Caki2 (cell line): ENCODE measurements at places on chromosomes 12 and 14. TPM values are rescaled to one million over a fixed set of nuclear protein-coding genes. Genes with fewer than 3 reads are reported as not detected.

DNA sequence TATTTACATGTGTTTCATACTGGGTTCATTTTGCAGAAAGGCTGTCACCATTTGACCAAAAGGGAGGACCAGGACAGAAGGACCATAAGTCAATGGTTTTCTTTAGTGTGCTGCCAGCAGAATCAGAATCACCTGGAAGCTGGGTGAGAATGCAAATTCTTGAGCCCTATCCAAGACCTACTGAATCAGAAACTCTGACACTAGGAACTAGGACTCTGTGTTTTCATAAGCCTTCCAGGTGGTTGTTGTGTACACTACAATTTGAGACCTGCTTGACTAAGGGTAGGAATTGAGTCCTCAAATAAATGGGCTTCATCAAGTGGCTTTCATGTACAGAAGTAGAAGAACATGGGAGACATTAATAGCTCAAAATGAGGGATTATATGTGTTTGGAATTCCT, 32.2 kb downstream of the PDE6H start:
- no peak for DNase-seq

The ESPL1 gene
- 24.6 and 36.2 TPM in 2 replicates for total RNA-seq

DNA sequence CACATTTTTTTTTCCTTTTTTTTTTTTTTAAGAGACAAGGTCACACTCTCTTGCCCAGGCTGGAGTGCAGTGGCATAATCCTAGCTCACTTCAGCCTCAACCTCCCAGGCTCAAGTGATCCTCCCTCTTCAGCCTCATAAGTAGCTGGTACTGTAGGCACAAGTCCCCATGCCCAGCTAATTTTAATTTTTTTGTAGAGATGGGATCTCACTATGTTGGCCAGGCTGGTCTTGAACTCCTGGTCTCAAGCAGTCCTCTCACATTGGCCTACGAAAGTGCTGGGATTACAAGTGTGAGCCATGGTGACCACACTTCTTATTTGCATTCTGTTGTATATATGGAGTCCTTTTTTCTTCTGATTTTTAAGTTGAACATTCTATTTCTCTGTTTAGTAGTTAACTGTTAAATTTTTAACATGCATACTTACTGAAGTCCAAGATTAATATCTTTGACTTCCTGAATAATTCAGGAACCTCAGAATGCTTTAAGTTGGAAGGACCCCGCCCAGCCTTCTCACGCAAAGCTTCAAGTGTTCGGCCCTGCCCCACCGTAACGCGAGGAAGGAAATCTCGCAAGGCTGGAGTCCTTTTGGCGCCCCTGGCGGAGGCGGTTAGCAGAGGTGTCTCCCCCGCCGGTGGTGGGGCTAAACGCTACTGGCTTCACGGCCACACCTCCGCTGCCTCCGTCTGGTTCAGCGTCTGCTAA, 21.6 kb downstream of the SPATS2 start:
- no peak for DNase-seq

DNA sequence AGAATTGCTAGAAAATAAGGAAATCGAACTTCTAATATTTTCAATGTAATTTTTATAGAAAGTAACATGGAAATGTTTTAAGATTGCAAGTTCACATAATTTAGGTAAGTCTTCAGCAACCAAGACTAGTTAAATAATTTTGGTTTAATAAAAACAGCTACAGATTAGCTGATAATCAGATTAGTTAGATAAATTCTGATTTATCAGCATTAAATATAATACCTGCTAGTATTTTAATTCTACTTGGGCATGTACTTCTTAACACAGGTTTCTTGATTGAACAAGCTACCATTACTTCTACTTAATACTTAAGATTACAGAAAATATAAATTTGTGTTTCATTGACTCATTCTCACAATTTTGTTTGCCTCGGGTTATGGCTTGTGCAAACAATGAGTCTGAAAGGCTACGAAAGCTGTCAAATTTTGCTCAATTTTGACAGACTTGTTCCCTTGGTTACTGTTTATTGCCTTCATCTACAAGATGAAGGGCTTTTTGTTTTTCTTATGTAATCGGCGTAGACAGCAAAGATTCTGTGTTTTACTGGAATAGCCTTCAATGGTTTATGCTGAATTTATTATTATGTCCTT, 116.1 kb upstream of the NUDT4 start:
- DNase-seq: no peak

GRCh38 chr14:67641902-67642749, 22.4 kb downstream of the ARG2 start:
- no peak for DNase-seq

- DNase-seq: peak; percentile 33
Observed at GRCh38 chr14:64788706-64789105, 84.5 kb downstream of the PLEKHG3 start.

The OR4Q2 gene
- not detected in 2 replicates for total RNA-seq

The AKT1 gene
- 126 and 177 TPM in 2 replicates for total RNA-seq

GRCh38 chr12:117093431-117093830, 5.8 kb downstream of the TESC start:
- no peak for DNase-seq

GRCh38 chr12:6547987-6548386, 7.9 kb downstream of the IFFO1 start:
- DNase-seq: peak; percentile 45

The FITM1 gene
- total RNA-seq: not detected in 2 replicates

The MANSC4 gene
- not detected in 2 replicates for total RNA-seq

GRCh38 chr14:39033371-39033770, 69.7 kb downstream of the SEC23A start:
- no peak for DNase-seq

DNA sequence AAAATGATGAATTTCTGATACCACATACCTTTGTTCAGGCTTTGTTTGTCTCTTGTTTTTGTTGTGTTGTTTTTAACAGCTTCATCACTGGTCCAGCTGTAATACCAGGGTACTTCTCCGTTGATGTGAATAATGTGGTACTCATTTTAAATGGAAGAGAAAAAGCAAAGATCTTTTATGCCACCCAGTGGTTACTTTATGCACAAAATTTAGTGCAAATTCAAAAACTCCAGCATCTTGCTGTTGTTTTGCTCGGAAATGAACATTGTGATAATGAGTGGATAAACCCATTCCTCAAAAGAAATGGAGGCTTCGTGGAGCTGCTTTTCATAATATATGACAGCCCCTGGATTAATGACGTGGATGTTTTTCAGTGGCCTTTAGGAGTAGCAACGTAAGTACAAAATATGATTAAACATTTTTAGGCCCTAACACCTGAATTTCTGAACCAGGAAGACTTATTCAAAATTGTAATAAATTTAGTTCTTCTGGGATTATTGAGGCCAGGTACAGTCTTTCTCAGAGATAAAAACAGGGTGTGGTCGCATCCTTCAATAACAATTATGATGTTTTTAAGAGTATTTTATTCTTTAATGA, 22.4 kb downstream of the RXYLT1 start:
- peak; percentile 38 for DNase-seq

GRCh38 chr12:49800421-49801140, 27.6 kb downstream of the NCKAP5L start:
- DNase-seq: no peak

The TAS2R31 gene
- 0.37 TPM in 1 of 2 replicates, not detected in the other for total RNA-seq

DNA sequence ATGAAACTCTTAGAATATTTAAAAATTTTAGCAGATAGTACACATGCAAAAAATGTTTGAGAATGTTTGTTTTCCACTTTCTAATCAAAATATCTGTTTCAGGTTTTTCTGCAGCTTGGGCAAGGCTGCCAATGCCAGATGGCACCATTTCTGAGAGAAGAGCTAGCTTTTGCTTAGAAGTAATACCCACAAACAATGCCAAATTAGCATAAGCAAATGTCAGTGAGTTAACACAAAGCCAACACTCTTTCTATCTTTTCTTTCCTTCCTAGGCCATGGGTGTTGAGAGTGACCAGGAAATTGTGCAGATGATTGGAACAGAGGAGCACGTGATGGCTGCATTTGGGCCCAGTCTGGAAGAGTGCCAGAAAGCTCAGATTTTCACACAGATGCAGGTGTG, 35.2 kb downstream of the POLR3B start:
- DNase-seq: no peak

GRCh38 chr12:22287776-22288621, 46.5 kb downstream of the ST8SIA1 start:
- no peak for DNase-seq

GRCh38 chr14:96705422-96706092, 91.6 kb upstream of the VRK1 start:
- DNase-seq: no peak

- no peak for DNase-seq
Observed at GRCh38 chr12:20805921-20806320, 4.6 kb upstream of the SLCO1B3 start.

DNA sequence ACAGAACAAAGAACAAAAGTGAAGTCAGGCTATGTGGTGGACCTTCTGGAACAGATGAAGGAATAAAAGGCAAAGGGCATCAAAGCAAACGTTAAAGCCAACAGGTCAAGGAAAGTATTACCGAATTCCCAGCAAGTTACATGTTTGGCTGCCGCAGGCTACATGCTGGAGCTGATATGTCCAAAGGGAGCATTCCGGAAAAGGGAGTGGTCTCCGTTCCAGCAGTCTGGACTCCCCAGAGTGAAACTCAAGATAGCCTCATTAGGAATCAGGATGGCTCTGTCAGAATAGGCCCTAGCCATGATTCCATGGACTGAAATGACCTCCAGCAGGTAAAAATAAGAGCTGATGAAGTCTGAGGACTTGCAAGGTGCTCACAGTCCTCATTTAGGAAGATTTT, 379.8 kb upstream of the PRICKLE1 start:
- DNase-seq: no peak

The CLEC14A gene
- not detected in 2 replicates for total RNA-seq
